Activated CD8-positive, alpha-beta memory T cell treated with anti-CD3 and anti-CD28 coated beads, Interleukin-2, amount 10 ng/mL, durations not matched to agents 7 days and 5 days (primary cell): ENCODE measurements at places on chromosomes 7 and 10.

DNA sequence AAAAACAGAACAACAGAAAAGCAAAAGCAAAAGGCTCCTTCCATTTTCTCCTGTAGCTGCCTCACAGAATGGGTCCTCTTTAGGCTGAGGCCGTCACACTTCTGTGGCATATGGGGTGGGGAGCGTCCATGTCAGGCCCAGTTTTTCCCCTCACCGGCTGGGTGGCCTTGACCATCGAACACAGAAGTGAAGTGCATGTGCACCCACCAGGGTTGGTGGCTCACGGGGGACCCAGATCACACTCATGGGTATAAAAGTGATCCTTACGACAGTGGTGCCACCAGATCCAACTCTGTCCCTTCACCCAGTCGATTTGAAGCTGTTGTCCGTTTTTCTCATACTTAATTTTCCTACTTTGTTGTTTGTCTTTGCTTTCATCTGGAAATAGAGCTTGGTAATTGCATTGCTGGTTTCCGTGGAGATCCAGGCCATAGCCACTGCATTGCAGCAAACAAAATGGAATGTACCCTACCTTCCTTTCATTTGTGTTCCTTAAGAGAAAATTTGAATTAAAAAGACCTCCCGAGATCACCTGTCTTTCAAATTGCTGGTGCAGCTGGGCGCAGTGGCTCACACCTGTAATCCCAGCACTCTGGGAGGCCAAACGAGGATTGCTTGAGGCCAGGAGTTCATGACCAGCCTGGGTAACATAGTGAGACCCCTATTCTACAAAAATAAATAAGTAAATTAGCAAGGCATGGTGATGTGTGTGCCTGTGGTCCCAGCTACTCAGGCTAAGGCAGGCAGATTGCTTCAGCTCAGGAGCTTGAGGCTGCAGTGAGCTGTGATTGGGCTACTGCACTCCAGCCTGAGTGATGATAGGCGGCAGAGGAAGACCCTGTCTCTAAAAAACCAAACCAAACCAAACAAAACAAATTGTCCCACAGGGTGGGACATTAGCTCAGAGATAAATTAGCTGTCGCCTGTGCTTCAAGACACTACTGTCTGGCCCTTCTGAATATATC, 10.7 kb upstream of the GJD4 start:
- peaks cover 3% of the 10 kb centered on the region for H3K27me3 ChIP-seq
- no peaks in the 10 kb centered on the region for H3K4me1 ChIP-seq
- no peaks in the 10 kb centered on the region for H3K36me3 ChIP-seq
- H3K4me3 ChIP-seq: no peak overlapping the region
- no peak overlapping the region for H3K27ac ChIP-seq
- DNase-seq: no peak

DNA sequence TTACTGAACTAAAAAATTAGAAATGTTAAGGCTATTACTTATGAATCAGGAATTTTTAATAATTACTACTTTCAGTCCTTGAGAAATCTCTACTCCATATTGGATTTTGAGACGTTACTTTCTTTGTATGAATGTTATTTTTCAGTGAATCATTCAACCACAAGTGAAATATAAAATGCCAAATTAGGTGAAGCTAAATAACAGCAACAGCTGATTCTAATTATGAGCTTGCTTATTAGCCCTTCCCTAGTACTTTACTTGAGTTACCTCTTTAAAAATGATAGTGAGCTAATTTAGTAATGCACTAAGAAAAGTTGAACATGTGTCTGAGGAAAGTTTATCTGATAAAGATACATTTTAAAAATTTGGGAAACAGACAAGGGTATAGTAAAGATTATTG, 51.4 kb downstream of the PCGF5 start:
- peaks cover 21% of the 10 kb centered on the region for H3K36me3 ChIP-seq
- DNase-seq: no peak
- no peaks in the 10 kb centered on the region for H3K4me1 ChIP-seq
- no peak overlapping the region for H3K27ac ChIP-seq

GRCh38 chr7:119392-120163, 72.8 kb upstream of the FAM20C start:
- H3K4me1 ChIP-seq: no peaks in the 10 kb centered on the region
- H3K36me3 ChIP-seq: no peaks in the 10 kb centered on the region
- H3K4me3 ChIP-seq: no peak overlapping the region
- H3K27me3 ChIP-seq: peaks cover 9% of the 10 kb centered on the region
- no peak for DNase-seq
- H3K27ac ChIP-seq: no peak overlapping the region

- peak overlapping the region; percentile 94 for H3K4me3 ChIP-seq
- peak; percentile 74 for DNase-seq
- no peaks in the 10 kb centered on the region for H3K27me3 ChIP-seq
- H3K4me1 ChIP-seq: peaks cover 40% of the 10 kb centered on the region
- peak overlapping the region; percentile 99 for H3K27ac ChIP-seq
These were observed 860 bp downstream of the ZEB1 start for GRCh38 chr10:31319602-31320549.

DNA sequence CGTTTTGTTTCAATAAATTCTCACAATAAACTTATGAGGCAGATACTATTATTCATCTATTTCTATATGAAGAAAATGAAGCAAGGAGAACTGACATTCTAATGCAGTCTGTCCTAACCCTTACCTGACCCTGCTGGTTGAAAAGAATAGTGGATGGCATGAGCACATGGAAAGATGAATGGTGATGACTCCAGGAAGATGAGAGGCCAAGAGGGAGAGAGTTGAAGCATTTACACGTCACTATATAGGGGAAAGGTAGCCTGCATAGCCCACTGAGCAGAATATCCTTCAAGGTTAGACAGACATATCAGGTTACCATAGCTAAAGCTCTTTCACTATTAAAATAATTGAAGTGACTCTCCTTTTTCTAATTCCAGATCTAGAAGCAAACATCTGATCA, 163.9 kb upstream of the CDK1 start:
- DNase-seq: no peak
- no peaks in the 10 kb centered on the region for H3K36me3 ChIP-seq
- H3K27me3 ChIP-seq: no peaks in the 10 kb centered on the region
- peaks cover 9% of the 10 kb centered on the region for H3K4me1 ChIP-seq
- no peak overlapping the region for H3K4me3 ChIP-seq

DNA sequence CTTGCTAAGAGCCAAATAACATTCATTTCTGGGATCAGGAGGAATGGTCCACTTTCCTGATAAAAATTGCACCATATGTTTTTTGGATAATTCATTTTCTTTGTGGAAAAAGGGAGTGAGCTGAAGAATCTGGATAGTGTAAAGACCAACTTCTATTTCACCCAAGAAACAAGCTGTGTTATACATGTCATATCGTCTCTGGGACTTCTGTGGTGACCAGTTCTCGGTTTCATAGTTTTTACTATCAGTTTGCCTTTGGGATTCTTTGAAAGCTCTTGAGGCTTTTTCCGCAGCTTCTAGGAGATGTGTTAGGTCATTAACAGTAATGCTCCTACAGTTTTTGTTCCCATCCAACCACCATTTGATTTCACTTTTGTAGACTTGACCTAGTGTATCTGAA, 14.4 kb upstream of the SAMD9 start:
- no peaks in the 10 kb centered on the region for H3K4me1 ChIP-seq
- H3K27me3 ChIP-seq: no peaks in the 10 kb centered on the region
- no peak overlapping the region for H3K4me3 ChIP-seq
- DNase-seq: no peak

- H3K27me3 ChIP-seq: no peaks in the 10 kb centered on the region
- peaks cover 18% of the 10 kb centered on the region for H3K4me1 ChIP-seq
- no peak overlapping the region for H3K4me3 ChIP-seq
These were observed 7.8 kb downstream of the PHYH start for GRCh38 chr10:13291821-13292773.

GRCh38 chr10:11176746-11177145, 159.1 kb downstream of the CELF2 start:
- no peak overlapping the region for H3K27ac ChIP-seq
- peaks cover 93% of the 10 kb centered on the region for H3K36me3 ChIP-seq
- no peaks in the 10 kb centered on the region for H3K27me3 ChIP-seq

DNA sequence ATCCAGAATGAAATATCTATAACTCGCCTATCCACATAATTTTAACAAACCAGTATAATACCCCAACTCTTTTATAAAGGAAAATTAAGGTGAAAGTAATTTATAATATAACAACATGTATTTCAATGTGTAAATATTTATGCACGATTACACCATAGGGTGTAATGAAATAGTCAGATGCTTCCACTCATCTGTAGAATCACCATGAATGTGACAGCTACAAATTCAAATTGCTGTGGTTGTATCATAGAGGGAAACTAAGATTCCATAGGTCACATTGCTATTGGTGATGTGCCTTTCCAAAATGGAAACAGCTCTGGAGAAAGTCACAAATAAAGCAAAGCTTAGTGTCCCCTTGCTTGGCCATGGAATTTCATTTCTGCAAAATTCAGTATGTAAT, 95.7 kb downstream of the CPED1 start:
- peaks cover 20% of the 10 kb centered on the region for H3K27me3 ChIP-seq
- H3K4me3 ChIP-seq: no peak overlapping the region
- DNase-seq: no peak

DNA sequence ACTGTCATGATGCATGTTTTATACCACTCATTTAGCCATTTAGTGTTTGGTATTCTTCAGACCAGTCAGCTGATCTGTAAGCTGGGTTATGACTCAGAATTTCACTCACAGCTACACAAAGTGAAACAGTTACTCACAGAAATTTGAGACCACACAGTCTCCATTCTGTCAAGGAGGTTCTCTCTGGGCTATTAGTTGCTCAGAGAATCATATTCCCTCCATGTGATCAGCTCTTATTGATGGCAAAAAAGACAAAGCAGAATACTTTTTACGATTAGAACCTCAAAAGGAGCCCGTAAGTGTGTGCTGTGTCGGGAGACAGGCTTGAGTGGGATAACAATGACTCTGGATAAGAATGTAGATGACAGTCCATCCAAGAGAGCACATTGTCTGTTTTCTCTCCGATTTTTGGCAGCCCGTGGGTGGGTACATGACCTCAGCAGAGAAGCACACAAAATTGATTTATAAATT, 277.6 kb upstream of the SORCS1 start:
- H3K36me3 ChIP-seq: no peaks in the 10 kb centered on the region
- no peak for DNase-seq
- H3K27ac ChIP-seq: no peak overlapping the region
- no peak overlapping the region for H3K4me3 ChIP-seq

DNA sequence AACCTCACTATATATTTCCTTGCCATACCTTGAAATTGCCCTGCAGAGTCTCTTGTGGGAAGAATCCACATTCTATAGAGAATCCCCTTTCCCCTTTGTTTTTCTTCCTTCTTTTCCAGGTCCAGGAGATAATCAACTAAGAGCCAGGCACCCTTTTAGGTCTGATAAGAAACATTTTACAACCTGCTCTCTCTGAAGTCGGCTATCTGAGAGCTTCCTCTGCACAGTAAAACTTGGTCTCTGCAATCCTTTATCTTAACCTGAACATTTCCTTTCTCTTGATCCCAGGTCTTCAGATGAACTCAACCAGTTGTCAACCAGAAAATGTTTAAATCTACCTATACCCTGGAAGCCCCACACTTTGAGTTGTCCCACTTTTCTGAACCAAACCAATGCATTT, 19.5 kb upstream of the PTER start:
- DNase-seq: no peak
- no peaks in the 10 kb centered on the region for H3K4me1 ChIP-seq
- no peaks in the 10 kb centered on the region for H3K36me3 ChIP-seq
- no peak overlapping the region for H3K4me3 ChIP-seq

GRCh38 chr7:13231216-13231615, 543.8 kb downstream of the ARL4A start:
- no peaks in the 10 kb centered on the region for H3K4me1 ChIP-seq
- no peaks in the 10 kb centered on the region for H3K36me3 ChIP-seq
- H3K27ac ChIP-seq: no peak overlapping the region
- no peak for DNase-seq
- H3K4me3 ChIP-seq: no peak overlapping the region
- no peaks in the 10 kb centered on the region for H3K27me3 ChIP-seq

- no peaks in the 10 kb centered on the region for H3K36me3 ChIP-seq
- no peak overlapping the region for H3K27ac ChIP-seq
- peak; percentile 30 for DNase-seq
- H3K4me1 ChIP-seq: no peaks in the 10 kb centered on the region
These were observed 16.0 kb downstream of the MNX1 start for GRCh38 chr7:156994417-156994816.

DNA sequence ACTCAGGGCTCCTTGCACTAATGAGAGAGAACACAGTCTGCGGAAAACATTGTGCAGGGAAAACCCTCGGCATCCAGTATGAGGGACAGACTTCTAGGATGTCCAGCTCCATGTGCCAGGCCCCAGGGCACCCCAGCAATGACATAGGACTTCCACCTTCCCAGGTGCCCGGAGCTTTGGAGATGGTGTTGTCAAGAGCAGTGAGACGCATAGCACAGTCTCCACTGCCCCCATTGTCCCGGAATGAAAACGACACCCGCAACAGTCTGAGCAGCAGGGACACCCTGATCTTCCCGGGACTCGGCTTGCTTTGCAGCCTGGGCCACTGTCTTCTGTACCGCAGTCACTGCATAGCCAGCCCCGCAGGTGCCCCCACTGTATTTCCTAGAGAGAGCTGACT, 339.2 kb upstream of the ADARB2 start:
- H3K4me3 ChIP-seq: no peak overlapping the region
- DNase-seq: no peak
- no peaks in the 10 kb centered on the region for H3K36me3 ChIP-seq
- H3K4me1 ChIP-seq: no peaks in the 10 kb centered on the region
- H3K27me3 ChIP-seq: no peaks in the 10 kb centered on the region
- H3K27ac ChIP-seq: no peak overlapping the region

- DNase-seq: no peak
- no peaks in the 10 kb centered on the region for H3K4me1 ChIP-seq
- no peaks in the 10 kb centered on the region for H3K27me3 ChIP-seq
- no peak overlapping the region for H3K4me3 ChIP-seq
These were observed 50.6 kb downstream of the IRF5 start for GRCh38 chr7:128988372-128988771.

- no peak overlapping the region for H3K4me3 ChIP-seq
- DNase-seq: no peak
- peaks cover 43% of the 10 kb centered on the region for H3K27me3 ChIP-seq
- H3K4me1 ChIP-seq: peaks cover 7% of the 10 kb centered on the region
- no peak overlapping the region for H3K27ac ChIP-seq
- peaks cover 1% of the 10 kb centered on the region for H3K36me3 ChIP-seq
These were observed 16.1 kb downstream of the HTRA1 start for GRCh38 chr10:122477436-122477835.

GRCh38 chr10:122981066-122981464, 864 bp downstream of the PSTK start:
- no peak for DNase-seq
- H3K4me3 ChIP-seq: peak overlapping the region; percentile 86

- H3K27ac ChIP-seq: peak overlapping the region; percentile 82
- peaks cover 51% of the 10 kb centered on the region for H3K4me1 ChIP-seq
These were observed 6.8 kb downstream of the IL15RA start for GRCh38 chr10:5970527-5970926.

DNA sequence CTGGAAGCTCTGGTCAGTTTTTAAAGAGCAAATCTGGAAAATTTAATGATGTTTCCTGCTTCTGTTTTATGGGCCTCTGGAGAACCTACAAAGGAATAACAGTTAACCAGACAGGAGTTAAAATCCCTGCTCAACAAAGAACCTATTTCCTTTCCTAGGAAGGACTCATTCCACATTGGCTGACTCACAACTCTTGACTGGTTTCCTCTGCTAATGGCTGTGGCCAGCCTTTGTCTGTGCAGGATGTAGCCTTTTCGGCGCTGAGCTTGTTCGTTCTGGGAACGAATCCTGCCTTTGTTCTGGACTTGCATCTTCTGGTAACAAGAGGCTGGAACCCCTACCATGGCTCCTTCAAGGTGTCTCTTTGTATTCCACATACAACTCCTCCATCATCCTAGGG, 112.8 kb upstream of the PDCD4 start:
- peaks cover 4% of the 10 kb centered on the region for H3K36me3 ChIP-seq
- H3K4me3 ChIP-seq: no peak overlapping the region
- peaks cover 6% of the 10 kb centered on the region for H3K27me3 ChIP-seq
- no peak overlapping the region for H3K27ac ChIP-seq
- H3K4me1 ChIP-seq: peaks cover 14% of the 10 kb centered on the region
